ENCODE measurements at places on chromosomes 1 and 21. TPM values are rescaled to one million over a fixed set of nuclear protein-coding genes. Genes with fewer than 3 reads are reported as not detected.

GRCh38 chr21:42512346-42513034 lies 1.2 kb upstream of the SLC37A1 start:
- no peak for DNase-seq

DNA sequence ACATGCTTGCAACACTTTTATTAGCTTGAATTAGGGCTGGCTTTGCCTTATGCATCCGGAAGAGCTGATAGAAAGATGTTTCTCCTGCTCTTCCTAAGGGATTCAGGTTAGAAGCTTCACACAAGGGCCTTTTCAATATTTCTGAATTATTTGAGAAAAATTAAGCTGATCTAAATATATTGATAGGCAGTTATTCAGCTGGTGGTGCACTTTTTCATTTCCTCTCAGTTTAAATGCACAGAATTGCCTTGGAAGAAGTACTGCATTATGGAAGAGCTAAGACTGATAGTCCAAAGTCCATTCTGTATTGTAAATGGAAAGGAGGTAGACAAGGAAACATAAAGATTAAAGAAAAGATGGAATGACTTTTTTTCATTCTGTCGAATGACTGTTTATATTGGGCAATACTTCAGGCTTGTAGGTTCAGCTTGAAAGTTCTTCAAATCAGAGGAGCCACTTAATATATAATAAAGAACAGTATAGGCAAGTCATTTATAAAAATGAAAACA lies 398.4 kb upstream of the B3GALT2 start:
- DNase-seq = no peak

The DYNLT4 gene
- 0.43 TPM for polyA plus RNA-seq

DNA sequence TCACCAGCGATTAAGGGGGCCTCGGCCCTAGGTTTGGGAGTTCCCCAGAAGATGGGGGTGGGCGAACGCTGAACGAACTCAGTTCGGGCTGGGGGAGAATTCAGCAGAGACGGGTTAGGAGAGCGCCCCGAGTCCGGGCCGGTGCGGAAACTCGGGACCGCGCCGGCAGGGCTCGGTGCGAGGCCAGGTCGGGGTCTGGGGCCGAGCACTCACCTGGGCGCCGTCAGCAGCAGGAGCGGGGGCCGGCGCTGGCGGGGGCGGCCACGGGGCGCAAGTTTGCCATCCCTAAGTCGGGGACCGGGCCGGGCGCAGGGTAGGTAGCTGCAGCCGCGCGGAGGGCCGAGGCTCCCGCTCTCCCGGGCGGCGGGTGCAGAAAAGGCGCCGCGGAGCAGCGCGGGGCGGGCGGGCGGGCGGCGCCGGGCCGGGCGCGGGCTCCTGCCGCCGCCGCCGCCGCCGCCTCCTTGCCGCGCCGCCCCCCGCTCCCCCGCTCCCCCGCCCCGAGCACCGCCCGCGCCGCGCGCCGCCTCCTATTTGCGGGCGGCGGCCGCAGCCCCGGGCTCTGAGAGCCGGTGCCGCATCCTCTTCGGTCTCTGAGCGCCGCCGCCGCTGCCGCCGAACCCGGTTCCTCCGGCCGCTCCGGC lies 349 bp downstream of the ADGRB2 start:
- DNase-seq = no peak

DNA sequence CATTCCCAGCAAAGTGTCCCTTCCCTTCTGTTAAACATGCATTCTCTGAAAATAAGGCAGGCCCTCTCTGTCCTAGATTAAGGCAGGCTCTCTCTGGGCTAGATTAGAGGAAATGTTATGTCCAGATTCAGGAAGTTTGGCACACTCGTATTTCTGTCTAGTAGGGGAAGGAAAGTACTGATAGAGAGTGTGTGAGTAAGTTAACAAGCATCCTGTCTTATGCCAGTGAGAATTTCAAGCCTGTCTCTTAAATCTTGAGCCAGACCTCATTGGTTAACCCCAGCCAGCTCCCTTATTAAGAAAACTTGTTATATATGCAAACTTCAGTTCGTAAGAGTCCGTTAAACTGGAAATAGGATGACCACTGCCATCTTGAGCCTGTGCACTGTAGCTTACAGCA lies 31.6 kb downstream of the IGSF5 start:
- DNase-seq = peak; percentile 43

DNA sequence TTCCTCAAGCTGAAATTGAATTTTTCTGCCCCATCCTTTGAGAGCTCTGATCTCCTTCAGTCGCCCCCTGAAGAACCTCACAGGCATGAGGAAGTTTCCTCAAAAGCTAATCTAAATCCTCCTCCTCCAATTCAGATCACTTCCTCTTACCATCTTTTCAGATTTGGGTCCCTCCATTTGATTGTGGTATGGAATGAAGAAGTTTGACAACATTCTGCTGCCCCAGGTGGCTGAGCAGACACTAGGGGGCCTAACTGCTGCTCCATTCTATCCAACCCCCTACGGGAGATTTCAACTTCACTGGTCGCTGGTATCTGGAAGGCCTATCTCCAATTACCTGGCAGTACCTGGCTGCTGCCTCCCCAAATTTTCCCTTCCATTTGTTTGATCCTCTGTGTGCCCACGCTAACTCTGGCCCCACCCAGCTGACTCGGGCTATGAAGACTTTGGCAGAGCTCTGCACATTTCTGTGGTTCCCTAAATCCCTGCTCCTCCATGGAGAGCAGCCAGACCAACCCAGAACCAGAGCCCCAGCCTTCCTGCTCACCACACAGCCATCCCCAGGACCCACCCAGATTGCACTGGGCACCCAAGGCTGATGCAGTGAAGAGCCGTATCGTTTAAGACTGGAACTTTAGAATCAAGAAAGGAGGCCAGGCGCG lies 7.8 kb downstream of the IRF6 start:
- no peak for DNase-seq

- no peak for DNase-seq
Observed at GRCh38 chr21:44583800-44584147, 3.4 kb upstream of the KRTAP10-5 start.

The ETNK2 gene
- 18.0 TPM for polyA plus RNA-seq

GRCh38 chr1:220432408-220432807 lies 95.5 kb upstream of the MARK1 start:
- no peak for DNase-seq
